ENCODE measurements at places on chromosomes 7 and 10.

DNA sequence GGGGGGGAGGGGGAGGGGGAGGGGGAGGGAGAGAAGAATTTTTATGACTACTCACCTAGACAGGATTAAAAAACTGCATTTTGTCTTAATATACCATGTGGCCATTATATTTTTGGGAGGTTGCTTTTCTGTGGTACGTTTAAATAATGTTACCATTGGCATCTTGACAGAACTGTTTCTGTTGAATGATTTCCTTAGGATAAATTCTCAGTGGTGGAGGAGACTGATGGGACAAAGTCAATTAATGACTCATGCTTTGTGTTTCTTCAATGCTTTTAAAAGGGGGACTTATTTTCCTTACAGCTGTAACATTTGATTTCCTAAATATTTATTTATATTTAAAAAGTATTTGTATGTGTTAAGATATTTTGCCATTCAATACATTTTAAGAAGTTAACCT, 13.7 kb downstream of the AGR2 start:
- DNase-seq: no peak

DNA sequence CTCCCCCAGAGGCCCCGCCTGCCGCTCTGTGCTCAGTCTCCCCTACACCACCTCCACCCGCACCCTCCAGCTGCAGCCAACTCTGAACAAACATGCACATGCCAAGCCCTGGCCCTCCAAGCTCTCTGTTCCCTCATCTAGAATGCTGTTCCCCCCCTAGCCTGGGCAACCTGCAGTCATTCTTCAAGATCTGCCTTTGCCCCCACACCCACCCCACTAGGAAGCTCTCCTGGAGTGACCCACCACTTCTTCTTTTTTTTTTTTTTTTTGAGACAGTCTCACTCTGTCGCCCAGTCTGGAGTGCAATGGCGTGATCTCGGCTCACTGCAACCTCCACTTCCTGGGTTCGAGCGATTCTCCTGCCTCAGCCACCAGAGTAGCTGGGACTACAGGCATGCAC, 13.7 kb downstream of the MYL10 start:
- DNase-seq: no peak

DNA sequence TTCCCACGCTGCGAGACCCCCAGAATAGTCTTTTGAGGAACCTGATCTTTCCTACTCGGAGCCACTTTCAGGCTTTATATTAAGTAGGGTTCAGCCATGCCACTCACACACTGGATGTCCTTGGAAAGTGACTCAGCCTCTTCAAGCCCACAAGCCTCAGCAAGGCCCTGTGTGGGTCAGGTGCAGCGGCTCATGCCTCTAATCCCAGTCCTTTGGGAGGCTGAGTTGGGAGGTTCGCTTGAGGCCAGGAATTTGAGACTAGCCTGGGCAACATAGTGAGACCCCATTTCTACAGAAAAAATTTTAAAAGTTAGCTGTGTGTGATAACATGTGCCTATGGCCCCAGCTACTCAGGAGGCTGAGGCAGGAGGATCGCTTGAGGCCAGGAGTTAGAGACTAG, 119.7 kb upstream of the TNRC18 start:
- DNase-seq: no peak

DNA sequence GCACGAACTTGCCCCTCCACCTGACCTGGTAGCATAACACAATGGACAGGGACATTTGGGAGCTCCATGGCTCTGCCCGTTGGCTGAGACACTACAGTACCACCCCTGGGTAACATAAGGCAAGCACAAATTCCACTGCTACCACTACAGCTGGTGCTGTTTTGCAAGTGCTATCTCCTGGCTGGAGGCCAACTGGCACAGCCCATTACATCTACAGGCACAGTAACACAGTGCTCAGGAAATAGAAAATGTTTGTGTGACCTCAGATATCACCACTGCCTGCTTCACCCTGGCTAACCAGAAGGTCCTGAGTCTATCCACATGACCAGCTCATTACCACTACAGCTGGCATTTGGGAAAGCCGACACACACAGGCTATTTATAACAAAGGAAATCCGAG, 631.1 kb upstream of the MBL2 start:
- no peak for DNase-seq

DNA sequence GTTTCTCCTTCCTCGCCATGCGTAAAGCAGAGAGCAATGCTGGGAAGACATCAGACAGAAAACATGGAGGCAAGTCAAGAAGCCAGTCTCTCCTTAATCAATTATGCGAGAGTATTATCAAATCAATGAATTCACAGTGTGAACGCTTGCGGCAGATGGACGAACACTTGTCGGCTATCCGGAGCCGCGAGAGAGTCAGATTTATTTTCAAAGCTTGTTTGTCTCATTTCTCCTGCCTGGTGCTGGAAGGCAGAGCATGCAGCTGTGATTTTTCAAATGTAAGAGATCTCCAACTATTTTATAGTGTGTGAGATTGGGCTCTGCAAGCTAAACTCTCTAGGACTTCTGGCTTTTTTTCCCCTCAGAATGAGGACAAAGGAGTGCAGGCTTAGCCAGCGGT, 252.3 kb downstream of the SNX10 start:
- no peak for DNase-seq

DNA sequence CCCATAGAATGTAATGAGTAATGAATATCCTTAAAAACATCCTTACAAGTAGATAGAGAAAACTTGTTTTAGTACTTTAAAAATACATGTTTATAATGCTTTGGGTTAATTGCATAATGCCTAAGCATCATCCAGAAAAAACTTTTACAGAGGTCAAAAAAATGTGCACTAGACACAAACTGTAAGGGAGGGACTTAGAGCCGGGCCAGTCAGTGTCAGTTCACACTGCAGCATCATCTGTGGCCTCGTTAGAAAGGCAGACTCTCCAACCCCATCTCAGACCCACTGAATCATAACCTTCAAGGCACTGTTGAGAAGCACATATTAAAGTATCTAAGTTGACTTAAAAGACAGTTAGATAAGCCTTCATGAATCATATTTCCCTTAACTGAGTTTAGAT, 230.1 kb upstream of the PRPS1L1 start:
- no peak for DNase-seq

GRCh38 chr7:157515342-157516041, 178.7 kb downstream of the DNAJB6 start:
- no peak for DNase-seq

DNA sequence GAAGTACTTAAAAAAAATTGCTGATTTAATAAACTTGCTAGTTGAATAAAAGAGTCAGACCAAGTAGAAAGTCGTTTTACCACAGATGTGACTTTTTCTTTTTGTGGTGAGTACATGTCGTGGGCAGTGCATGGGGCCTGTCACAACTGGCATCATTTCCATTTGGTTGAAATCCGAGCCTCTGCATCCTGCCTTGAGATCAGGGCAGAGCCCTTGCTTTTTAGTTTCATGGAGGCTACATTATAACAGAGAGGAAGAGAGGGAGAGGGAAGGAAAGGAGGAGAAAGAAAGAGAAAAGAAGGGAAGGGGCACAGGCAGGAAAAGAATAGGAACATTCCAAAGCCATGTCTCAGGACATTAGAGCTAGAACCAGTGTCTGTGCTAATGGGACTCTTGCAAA, 20.4 kb upstream of the INSYN2A start:
- DNase-seq: no peak

DNA sequence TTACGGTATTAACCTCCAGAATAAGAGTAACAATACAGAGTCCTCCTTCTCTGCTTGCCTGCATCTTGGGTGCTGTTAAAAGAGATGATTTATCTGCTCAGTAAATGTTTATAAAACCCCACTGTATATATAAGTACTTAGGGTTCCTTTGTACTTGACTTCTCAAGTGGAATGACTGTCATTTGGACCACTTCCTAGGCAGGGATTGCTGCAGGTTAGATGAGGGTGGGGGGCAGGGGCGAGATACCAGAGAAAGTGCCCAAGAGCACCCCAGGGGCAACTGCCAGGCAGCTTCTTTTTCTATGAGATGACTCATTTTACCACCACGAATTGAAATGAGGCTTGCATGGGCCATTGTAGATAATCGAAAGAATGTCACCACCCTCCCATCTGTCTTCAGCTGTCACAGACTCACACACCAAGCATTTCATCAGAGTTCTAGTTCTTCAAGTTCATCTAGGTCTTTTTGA, 421.9 kb upstream of the GALNT17 start:
- no peak for DNase-seq

- DNase-seq: no peak
Observed at GRCh38 chr7:34757570-34758110, 99.6 kb downstream of the NPSR1 start.

DNA sequence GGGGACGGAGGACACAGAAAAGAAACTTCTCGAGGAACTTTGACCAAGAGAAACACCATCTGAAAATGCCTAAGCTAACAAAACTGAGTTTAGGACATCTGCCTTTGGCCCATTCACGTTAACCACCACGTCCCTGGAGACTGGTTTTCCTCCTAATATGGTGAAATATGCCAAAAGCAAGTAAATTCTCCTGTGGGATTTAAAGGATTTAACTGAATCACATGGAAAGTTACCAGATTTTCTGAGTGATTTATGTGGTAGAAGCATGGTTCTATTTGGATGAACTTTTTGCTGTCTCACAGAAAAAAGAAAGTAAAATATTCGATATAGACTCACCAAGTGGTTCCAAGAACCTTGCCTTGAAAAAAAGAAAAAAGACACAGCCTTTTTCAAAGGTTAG, 30.4 kb upstream of the BMPER start:
- DNase-seq: no peak

GRCh38 chr7:1404898-1405548, 54.2 kb downstream of the MICALL2 start:
- no peak for DNase-seq

GRCh38 chr10:30510932-30511700, 77.1 kb downstream of the MAP3K8 start:
- DNase-seq: no peak

DNA sequence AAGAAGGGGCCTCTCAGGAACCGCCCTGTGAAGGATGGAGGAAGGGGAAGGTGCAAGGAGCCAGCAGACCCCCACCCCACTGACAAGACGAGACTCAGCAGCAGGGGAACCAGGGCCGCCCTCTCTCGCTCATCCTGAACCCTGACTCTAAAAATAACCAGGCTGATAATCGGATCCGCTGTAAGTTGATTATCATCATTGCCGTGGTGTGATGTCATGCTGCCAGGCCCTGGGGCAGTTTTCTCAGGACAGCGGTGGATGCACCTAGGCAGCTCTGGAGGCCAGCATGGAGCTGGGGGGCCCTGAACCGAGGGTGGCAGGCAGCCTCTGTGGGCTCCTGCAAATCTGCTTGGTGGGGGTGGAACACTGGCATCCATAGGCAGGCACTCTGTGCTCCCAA, 7.9 kb downstream of the RET start:
- DNase-seq: no peak

- DNase-seq: no peak
Observed at GRCh38 chr10:6607778-6608177, 27.7 kb upstream of the PRKCQ start.

DNA sequence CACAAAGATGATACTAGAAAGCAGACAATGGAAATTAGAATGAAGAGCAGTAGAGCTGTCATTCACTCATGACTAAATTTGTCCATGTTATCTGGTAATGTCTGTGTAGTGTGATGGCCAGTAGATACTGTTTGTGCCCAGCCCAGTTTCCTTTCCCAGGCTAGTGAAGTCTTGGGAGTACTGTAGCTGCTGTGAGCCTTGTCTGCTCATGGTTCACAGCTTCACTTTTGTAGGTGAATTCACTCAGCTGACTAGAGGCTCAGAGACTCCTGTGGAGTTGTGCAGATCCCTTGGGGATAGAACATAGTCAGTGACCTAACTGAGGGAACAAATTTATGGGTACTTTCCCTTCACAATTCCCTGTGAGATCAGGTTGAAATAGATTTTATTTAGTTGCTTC, 572.5 kb downstream of the ARL4A start:
- no peak for DNase-seq

DNA sequence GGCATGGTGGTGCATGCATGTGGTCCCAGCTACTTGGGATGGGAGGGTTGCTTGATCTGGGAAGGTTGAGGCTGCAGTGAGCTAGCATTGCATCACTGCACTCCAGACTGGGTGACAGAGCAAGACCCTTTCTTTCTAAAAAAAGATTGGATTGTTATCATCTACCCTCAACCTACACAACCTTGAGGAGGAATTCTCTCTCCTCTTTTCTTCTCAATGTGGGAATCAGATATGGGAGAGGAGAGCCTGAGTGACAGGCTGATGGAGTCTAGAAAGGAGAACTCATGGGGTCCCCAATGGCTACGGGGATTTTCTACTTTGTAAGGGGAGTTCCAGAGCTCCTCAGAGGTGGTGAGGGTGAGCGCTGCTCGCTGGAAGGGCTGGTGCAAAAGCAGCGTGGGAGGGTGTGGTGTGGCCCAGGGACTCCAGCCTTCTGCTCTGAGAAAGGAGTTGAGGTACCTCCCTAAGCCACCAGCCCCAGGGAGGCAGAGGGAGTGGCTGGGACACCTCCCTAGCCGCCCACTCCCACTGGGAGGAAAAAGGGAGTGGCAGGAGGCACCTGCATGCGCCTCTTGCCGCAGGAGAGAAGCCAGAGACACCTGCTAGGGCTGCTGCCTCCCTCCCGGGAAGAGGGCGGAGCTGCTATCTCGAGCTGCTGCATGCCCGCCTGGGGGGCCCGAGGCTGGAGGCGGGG, 48.4 kb downstream of the GATA3 start:
- DNase-seq: no peak

Data from activated CD4-positive, alpha-beta T cell treated with anti-CD3 and anti-CD28 coated beads for 48 hours (primary cell).